Dermis blood vessel endothelial cell (primary cell): ENCODE measurements at places on chromosomes 2 and 18.

- DNase-seq, result no peak
These were observed 465.7 kb downstream of the FBXO15 start for GRCh38 chr18:73681912-73682311.

DNA sequence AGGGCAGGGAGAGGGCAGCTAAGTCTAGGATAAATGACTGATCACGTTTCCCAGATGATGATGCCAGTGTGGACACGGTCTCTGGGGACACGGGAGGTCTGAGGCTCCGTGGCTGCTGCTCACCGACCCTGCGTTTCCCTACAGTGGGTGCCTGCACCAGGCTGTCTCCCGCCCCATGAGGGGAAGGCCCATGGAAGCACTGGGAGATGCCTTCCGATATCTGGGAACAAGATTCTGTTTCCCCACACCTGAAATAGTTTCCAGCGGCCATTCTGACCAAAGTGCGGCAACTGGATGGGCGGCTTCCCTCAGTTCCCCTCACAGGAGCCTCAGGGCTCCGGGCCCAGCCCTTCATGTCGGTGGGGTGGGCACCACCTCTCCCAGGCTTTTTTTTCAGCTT lies 83.1 kb downstream of the EDAR start:
- no peak for DNase-seq

DNA sequence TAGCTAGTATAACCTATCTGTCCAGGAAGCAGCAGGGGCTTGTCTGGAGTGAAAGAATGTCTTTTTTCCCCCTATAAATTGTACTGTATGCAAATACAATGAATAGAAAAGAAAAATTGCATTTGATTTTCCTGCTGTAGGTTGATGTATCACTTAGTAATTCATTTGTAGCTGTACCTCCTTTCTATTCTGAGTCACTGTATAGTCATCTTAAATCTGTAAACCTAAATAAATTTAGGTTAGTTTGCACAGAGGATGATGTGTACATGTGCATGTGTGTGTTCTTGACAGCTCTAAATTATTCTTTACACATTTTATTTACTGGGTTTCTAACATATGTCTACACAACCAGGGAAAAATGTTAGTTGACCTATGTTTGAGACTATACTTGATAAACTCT lies 478.7 kb upstream of the CNTNAP5 start:
- DNase-seq, result no peak

DNA sequence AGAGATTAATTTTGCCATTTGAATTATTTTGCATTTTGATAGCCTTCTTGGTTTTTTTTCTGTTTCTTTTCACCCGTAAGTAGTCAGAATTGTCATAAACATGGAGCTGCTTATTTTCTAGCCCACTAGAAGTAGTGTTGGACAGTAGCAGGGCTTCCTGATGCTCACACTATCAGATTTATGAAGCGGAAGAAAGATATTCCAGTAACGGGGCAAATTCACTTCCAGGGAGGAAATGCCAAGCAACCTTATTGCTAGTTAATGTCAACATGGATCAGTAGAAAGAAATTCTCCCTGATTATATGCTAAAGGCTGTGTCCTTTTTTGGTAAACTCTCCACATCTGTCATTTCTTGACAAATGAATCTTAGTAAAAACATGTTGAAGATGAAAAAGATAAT lies 19.2 kb upstream of the ADAM23 start:
- DNase-seq, result peak; percentile 73

DNA sequence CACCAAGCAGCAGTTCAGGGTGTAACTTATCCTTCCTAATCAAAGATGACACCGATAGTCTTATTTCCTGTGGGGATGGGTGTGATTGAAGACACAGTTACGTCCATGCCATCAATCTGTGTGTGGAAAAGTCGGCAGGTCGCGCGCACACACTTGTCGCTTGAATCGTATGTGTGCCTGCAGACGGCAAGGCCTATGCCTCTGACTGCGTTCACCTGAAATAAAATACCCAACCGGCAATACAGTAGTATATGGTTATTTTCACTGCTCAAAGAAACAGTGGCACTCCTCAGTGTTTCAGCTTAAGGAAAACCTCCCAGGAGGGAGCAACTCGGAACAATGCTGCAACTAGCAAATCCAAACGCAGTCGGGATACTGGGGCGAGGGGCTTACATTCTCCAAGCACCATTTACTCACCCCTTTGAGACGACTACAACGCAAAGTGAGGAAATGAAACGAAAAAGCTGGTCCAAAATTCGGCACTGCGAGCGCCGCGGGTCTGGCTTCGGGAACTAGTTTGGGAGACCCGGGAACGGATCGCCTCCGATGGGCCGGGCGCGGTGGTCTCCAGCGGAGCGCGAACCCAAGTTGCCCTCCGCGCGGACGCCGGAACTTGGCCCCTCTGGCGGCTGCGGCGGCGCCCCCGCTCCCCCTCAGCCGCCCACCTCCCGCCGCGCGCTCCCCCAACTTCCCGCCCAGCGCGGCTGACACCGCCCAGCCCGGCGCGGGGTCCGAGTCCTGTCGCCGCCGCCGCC lies 675 bp downstream of the PRKD3 start:
- DNase-seq, result peak; percentile 52

- DNase-seq, result no peak
These were observed 32.4 kb downstream of the RTN4 start for GRCh38 chr2:55017880-55018279.

- no peak for DNase-seq
These were observed 50.2 kb upstream of the SLC66A3 start for GRCh38 chr2:11104794-11105660.

GRCh38 chr2:221310730-221311129 lies 261.4 kb downstream of the EPHA4 start:
- DNase-seq, result no peak

DNA sequence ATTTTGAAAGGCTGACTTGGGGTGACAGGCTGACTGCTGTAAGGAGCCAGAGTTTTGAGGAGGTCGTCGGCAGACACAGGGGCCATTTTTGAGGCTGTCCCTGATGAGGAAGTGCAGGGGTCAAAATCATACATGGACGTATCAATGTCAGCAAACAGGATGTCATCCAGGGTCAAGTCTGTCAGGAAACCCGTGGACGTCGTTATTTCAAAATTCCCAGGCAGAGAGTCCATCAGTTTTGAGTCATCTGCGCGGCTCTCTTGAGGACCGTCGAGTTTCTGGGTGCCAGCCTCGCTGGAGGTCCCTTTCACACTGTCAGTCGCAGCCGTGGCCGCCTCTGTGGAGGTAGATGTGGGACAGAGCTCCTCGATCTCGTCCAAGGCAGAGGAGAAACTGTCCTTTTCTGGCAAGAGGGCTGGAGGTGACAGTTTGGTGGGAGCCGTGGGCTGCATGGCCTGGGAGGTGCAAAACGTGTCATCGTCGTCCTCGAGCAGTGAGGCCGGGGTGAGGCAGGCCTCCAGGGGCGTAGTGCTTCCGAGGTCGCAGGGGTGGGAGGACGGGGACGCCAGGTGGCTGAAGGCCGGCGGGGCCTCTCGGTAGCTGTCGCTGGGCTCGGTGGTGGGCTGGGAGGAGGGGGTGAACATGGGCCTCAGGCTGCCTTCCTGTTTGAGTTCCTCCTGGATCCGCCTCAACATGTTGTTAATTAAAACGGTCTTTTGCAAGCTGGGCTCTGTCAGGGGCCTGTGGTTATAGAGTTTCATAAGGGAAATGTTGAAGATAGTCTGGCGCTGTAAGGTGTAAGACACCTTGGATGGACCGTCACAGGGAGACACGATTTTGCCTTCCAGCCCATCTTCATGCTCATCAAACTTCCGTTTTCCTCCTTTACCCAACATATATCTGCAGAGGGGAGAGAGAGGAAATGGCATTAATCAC lies 17.5 kb downstream of the SERTAD2 start:
- DNase-seq, result no peak

DNA sequence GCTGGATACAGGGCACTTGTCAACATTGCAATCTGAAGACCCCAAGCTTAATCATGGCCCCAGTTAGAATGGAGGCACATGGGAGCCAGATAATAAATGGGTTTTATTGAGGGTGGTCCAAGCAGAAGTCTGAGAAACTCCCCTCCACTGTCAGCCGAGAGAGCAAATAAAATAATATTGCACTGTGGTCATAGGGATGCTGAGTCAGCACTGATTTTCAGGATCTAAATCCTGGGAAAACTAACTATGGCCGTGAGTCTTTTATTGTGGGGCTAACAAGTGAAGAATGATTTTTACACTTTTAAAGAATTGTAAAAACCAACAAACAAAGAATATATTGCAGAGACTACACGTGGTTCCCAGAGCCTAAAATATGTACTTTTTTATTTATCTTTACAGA lies 31.1 kb upstream of the NETO1 start:
- DNase-seq, result no peak

GRCh38 chr2:38174646-38175423 lies 98.9 kb upstream of the CYP1B1 start:
- no peak for DNase-seq

DNA sequence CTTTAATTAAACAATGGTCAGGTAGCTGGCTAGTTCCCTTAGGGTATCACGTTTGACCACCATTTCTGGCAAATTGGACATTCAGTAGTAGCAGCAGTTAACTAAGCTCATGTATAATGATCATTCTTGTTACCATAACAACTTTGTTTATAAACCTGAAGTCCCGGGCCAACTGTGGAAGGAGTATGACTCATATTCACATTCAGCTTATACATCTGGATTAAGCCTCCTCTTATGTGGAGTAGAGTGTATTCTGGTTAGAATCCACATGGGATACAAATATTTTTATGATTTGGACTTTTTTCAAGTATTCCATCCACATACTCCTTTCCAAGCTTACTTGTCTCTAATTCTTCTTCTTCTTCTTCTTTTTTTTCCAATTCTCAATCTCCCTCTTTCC lies 70.3 kb upstream of the ZSWIM2 start:
- DNase-seq, result peak; percentile 83

DNA sequence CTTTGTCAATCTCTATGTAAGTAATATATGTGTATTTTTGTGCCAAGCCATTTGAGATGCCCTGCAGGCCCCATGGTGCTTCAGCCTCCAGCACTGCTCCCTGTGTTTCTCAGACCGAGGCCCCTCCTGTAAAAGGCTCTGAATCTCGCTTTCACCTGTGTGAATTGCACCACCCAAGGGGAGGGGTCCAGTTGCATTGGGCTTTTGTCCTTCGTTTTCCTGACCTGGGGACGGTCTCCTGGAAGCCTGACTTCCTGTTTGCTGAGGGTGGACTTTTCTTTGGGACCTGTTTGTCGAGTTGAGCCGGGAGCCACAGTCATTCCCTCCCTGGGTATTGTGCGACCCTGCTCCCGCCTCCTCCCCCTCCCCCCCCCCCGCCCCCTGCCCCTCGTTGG lies 48.9 kb downstream of the AGAP1 start:
- no peak for DNase-seq

GRCh38 chr2:53880756-53881155 lies 21.0 kb upstream of the GPR75 start:
- peak; percentile 35 for DNase-seq

- no peak for DNase-seq
These were observed 67.5 kb downstream of the LPIN1 start for GRCh38 chr2:11813951-11814350.

- DNase-seq, result no peak
These were observed 109.1 kb downstream of the FIGN start for GRCh38 chr2:163626639-163627109.

- DNase-seq, result no peak
These were observed 47.6 kb upstream of the TTC39C start for GRCh38 chr18:23966909-23967308.

DNA sequence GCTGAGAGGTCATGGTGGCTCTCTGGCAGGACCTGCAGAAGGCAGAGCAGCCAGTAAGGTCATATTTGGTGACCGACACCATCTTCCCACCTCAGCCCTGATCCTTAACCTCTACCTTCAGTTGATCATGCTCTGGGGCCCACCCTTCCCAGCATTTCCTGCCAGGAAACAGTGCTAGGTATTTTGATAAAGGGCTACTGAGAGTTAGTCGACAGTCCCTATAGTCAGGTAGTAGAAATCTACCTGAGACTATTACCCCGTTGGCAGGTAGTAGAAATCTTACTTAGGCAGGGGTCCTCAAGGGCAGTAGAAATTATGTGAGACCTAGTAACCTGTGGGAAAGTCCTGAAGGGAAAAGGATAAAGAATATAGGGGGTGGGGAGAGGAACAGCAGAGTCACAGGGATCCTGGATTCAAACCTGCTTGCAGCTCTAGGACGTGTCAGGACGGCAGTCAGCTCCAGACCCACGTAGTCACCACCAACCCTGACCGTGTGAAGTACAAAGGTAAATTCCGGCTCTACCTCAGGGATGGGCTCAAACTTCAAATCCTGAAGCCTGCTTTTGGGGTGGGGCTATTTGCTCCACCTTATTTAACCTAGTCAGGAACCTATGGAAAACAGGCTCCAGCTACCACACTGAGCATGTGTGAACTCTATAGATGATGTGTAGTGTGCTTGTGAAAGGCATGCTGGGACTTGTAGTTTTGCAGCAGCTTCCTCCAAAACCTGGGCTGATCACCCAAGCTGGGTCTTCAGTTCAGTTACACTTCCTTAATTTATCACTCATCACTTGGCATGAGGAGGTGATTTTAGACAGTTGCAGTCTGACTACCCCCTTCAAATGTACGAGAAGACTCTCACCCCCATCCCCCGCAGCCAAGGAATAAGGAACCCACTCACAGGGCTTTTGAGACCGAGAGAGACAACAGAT lies at the start of gene DQX1:
DQX1 (minus strand) TSS at position 515 of the 932 bp plus-strand sequence; CDS start at position 13, 502 bp downstream.
- DNase-seq, result peak; percentile 33

DNA sequence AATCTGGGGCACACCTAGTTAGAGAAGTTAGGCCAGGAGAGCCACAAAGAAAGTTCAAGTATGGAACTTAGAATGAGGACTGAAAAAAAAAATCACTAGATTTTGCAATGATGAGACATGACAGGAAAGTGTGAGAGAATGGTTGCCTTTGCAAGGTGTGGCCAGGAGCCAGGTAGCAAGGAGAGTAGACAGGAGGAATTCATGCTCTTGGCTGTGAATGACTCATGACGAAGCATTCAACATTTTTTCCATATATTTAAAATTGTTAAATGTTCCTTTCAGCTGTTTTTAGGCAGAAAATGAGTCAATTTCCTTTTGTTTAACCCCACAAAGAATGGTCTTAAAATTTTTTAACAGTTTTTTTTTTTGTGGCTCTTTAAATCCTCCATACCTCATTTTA lies 636.9 kb downstream of the PLCL1 start:
- no peak for DNase-seq

DNA sequence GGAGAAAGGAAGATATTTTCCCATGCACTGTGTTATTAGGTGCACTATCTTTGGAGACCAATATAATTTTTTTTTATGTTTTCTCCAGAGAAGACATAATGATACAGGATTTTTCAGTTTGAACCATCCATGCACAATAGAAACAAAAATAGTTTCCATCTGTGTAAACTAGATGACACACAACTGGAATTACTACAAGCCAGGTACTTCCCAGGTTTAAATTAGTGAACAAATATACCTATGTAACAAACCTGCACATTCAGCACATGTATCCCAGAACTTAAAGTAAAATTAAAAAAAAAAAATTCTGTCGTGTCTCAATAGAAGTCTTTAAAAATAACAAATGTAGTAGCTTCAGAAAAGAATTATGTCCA lies 1616.8 kb upstream of the ACVR2A start:
- DNase-seq, result no peak
